Activated CD4-positive, alpha-beta T cell treated with anti-CD3 and anti-CD28 coated beads for 48 hours (primary cell): ENCODE measurements at places on chromosomes 1 and 21.

- no peak for DNase-seq
These were observed 298.5 kb downstream of the SRGAP2C start for GRCh38 chr1:121483234-121483633.

GRCh38 chr1:32623775-32624174 lies 26.6 kb downstream of the ZBTB8OS start:
- DNase-seq: peak; percentile 67

- no peak for DNase-seq
These were observed 159.5 kb downstream of the LTN1 start for GRCh38 chr21:28833182-28833581.

DNA sequence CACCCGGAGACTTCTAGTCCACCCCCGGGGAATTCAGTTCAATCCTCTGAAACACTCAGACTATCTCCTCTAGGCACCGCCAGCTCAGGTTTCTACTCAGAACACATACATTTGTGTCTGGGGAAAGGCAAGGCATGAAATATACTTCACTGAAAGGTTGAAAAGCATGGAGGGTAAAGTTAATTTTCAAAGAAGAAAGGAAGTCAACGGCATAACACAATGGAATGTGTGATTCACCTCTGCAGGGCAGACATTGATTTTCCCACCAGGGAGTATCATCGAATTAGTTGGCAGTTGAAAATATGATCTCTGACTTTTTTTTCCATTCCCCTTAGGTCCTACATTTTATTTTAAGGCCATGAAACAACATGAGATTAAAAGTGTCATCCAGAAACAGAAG lies 669.4 kb downstream of the SMYD3 start:
- no peak for DNase-seq

DNA sequence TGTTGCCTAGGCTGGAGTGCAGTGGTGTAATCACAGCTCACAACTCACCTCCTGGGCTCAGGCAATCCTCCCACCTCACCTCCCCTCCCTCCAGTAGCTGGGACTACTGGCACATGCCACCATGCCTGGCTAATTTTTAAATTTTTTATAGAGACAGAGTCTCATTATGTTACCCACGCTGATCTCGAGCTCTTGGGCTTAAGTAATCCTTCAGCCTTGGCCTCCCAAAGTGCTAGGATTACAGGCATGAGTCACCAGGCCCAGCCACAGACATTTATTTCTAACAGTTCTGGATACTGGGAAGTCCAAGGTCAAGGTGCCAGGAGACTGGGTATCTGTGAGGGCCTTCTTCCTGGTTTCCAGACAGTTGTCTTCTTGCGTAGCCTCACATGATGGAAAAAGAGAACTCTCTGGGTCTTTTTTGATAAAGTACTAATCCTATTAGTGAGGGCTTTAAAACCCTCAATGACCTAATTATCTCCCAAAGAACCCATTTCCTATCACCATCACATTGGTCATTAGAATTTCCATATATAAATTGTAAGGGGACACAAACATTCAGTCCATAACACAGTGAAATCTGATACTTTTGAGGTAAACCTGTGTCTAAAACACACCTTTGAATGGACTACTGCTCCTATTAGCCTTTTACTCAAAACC lies 67.9 kb downstream of the PHACTR4 start:
- DNase-seq: no peak

DNA sequence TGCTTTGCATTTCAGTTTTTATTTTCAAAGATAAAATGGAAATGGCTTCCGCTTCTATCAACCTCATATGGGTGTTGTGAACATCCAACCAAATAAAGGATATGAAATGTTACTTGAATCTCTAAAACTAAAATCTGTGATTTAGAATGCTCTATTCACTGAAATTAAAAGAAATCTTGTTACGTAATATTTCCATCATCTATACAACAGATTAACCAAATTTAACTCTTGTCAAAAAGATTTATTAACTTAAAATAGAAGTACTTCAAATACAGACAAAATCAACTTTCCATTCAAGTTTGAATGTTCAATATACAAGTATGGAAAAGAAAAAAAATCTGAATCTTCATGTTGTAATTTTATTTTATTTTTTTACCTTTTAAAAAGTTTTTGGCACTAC lies 18.7 kb downstream of the PRPF38A start:
- DNase-seq: no peak

DNA sequence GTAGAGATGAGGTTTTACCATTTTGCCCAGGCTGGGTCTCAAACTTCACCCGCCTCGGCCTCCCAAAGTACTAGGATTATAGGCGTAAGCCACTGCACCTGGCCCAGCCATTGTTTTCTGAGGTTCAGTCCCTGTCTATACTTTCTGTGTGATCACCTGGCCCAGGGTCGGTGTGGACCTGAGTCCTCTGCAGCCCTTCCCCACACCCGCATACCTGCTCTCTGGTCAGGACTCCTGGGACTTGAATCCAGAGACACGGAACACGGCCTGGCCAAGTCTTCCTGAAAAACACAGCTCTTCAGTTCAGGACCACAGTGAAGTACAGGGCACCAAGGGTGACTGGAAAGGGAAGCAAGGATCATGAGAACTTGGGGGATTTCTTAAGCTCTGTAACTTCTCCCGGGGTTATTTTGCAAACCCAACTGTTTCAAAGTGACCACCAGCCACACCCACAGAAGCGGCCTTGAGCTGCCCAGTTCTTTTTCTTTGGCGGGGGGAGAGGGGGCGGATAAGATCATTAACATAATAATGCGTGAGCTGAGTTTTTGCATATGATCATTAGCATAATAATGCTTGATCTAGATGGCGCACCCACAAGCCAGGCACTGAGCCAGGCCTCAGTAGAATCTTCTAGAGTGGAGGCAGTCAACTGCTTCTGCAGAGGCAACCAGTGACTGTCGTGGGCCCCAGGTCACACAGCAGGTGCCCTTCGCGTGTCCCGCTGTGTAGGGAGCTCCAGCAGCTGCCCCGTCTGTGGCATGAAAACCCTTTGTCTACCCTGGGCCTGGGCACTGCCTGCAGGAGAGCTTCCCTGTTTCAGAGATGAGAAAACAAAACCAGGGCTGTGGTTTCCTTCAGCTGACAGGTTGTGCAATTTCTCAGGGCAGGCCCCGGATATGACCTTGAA lies 1.7 kb upstream of the NADK start:
- DNase-seq: peak; percentile 68

DNA sequence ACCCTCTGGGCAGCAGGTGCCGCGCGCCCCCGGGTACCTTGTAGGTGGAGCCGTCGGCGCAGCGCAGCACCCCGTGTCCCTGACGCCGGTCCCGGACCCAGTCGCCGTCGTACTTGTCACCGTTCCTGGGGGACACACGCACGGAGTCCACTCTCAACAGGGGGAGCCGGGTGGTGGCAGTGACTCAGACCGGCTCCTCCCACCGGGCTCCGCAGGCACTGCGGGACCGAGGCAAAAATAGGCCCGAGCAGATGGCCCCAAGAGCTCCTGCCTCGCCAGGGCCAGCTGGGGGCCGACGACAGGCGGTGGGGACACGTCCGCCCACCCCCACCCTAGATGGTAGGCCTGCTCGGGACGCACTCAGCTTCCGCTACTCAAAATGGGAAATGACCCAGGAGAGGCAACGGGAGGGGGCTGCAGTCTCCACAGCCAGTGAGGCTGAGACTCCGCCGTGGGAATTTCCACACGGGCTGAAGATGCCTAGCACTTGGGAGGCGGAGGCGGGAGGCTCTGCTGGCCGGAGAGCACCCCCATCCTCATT lies 6.3 kb downstream of the MORN1 start:
- DNase-seq: no peak

DNA sequence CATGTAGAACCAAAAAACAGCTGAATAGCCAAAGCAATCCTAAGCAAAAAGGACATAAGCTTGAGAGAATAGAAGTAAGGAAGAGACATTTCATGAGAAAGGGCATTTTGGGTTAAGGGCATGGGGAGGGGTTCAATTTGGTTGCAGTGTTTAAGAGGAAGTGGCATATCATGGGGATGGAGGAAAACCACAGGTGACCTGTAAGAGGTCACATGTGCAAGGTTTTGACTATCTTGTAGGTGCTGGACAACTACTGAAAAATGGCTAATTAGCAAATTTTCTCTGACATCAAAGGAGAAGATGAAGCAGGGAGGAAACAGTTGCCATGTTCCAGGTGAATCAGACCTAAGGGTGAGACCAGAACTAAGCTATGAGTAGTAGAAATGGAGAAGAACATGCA lies 31.3 kb upstream of the ROR1 start:
- DNase-seq: no peak

DNA sequence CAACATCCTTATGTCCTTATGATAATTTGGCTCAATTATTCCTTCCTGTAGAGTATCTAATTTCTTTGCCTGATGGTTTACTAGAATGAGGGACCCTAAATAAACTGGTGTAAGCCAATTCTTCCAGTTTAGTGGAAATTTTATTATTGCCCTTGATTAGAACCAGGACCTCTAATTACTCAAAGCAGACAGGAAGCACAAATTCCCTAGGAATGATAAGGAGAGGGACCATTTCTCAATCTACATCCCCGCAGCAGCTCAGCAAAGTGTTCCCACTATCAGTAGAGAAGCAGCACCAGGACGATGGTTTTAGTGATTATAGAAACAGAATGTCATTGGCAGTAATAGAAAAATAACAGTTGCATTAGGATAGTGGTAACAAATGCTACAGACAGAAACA lies 97.1 kb downstream of the PLPPR4 start:
- DNase-seq: no peak

DNA sequence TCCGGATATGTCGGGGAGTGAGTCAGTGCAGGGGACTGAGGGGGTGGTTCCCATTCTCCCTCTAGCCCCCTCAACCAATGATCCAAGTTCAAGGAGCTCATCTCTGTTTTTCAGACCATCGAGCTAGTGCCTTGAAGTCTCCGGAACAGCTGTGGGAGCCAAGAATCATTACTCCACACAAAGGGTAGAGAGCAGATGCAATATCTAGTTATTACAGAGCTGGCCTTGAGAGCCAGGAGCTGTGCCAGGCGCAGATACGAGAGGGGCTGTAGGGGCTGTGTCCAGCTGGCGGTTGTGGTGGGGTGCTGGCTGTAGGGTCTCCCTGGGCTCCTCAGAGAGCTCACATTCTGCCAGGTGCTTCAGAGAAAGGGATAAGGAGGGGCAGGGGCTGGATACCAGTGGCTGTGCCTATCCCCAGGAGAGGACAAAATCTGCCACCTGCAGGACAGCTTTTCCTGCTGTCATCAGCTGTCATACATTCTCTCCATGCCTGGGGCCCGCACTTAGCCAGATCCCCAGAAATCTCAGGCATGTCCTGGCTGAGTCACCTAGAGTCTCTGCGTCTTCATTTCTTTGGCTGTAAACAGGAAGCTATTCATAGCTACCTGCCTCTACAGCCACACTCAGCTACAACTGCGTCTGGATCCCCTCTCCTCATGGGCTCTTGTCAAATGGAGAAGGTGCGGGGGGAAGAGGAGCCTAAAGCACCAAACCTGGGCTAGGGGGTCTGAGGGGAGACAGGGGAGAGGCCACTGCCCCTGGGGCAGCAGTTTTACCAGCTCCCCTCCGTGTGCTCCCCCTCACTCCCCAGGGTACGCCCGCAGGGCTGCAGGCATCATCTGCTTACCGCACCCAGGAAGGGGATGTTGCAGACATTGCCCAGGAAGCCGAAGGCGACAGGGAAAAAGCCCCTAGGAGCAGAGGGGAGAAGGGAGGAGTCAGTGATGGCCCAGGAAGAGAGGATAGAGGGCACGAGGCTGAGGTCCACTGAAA lies 2.4 kb upstream of the KISS1 start:
- no peak for DNase-seq

- DNase-seq: no peak
These were observed 15.5 kb downstream of the LRIF1 start for GRCh38 chr1:110948038-110948810.

GRCh38 chr1:29650041-29650400 lies 413.7 kb downstream of the PTPRU start:
- no peak for DNase-seq
